T-helper 2 cell (primary cell): ENCODE measurements at places on chromosomes 2 and 18.

DNA sequence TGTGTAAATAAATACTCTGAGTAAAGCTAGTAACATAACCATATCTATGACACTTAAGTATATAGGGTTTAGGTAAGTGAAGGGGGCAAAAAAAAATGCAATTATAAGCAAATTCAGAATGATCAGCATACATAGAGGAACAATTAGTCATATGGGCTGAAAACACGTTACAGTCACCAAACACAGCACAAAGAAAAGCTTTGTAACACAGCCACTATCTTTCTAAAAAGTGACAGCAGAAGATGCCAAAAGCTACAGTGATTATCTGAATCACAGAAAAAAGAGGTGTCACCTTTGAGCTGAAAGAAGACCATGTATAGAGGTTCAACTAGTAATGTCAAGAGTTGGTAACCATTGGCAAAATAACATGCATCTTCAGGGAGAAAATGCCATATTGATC, 115.5 kb downstream of the ERBB4 start:
- no peak for DNase-seq

GRCh38 chr2:94982675-94983074, 42.8 kb upstream of the MAL start:
- no peak for DNase-seq

- no peak for DNase-seq
These were observed 141.4 kb downstream of the SPP2 start for GRCh38 chr2:234191819-234192407.

GRCh38 chr18:37450434-37451132, 115.0 kb downstream of the CELF4 start:
- DNase-seq: no peak

- no peak for DNase-seq
These were observed 17.5 kb upstream of the RAB31 start for GRCh38 chr18:9690418-9691188.

GRCh38 chr2:151853070-151853758, 25.0 kb upstream of the ARL5A start:
- DNase-seq: no peak

GRCh38 chr2:138274421-138275291, 226.9 kb upstream of the SPOPL start:
- no peak for DNase-seq

- no peak for DNase-seq
These were observed 98.8 kb downstream of the TRABD2A start for GRCh38 chr2:84781942-84782716.

GRCh38 chr18:72128649-72129048, 415.5 kb downstream of the CBLN2 start:
- DNase-seq: no peak

DNA sequence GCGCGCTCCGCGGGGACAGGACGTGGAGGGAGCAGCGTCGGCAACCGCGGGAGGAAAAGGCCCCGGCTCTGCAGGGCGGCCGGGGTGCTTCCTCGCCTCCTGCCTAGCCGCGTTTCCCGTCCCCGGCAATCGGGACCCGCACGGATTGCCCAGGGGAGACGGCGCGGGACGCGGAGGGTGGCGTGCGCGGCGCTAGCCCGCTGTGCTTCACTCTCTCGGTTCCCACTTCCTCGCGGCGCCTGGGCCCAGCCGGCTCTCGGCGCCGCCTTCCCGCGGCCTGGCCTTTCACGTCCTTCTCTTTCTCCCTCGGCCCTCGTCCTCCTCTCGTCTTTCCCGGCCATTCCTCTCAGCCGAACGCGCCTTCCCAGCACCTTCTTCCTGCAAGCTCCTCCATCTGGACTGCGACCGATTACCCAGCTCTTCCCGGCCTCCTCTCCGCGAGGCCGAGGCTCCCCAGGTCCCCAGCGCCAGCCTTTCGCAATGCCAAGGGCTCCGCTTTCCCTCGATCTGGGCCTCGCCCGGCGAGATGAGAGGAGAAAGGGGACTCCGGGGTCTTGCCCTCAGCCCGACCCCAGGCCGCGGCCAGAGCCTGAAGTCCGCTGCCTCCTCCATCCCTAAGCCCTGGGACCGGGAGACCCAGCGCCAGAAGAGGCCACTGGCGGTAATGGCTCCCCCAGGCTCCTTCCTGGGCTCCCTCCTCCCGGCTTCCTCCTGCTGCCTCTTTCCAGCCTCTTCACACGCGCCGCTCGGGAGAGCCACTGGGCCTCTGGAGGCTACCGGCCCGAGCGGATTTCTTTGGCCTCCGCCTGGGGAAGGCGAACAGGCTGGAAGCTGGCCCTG, 34.3 kb upstream of the ATP6V1B1 start:
- no peak for DNase-seq

GRCh38 chr18:34342960-34343359, 118.2 kb upstream of the NOL4 start:
- no peak for DNase-seq

DNA sequence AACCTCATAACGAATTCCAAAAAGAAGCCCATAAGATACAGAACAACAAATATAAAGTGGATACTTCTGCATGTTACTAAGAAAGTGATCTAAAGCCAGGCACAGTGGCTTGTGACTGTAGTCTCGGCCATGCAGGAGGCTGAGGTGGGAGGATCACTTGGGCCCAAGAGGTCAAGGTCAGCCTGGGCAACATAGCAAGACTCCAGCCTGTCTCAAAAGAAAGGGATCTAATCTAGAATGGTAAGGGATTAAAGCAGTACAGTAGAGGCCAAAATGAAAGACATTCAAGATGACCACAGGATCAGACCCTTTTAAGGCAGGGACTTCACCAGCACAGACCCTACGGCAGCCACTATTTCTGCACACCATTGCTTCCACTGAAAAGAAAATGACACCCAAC, 3.8 kb downstream of the COBLL1 start:
- DNase-seq: no peak

DNA sequence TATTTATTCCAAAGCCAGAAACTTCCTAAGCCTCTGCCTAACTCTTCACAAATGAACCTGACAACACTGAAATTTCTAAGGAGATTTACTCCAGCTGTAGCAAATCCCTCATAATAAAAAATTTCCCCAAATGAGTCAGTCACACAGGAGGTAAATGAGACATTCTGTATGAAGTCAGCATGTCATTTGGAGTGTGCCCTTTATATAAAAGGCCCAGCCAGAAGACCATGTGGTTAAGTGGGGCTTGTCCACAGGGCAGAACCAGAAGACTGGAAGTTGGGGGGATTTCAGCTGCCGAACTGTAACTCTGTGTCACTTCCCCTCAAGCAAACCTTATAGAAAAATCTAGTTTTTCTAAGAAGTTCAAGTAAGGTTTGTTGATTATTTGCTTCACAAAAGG, 30.2 kb downstream of the NRP2 start:
- DNase-seq: no peak

- DNase-seq: no peak
These were observed 10.0 kb upstream of the ZNF396 start for GRCh38 chr18:35387152-35387571.

- no peak for DNase-seq
These were observed 1579.7 kb upstream of the SLC39A10 start for GRCh38 chr2:194077366-194077765.

- DNase-seq: no peak
These were observed 30.9 kb upstream of the KCMF1 start for GRCh38 chr2:84940088-84940470.

- no peak for DNase-seq
These were observed 44.5 kb downstream of the KCNF1 start for GRCh38 chr2:10956006-10956790.

DNA sequence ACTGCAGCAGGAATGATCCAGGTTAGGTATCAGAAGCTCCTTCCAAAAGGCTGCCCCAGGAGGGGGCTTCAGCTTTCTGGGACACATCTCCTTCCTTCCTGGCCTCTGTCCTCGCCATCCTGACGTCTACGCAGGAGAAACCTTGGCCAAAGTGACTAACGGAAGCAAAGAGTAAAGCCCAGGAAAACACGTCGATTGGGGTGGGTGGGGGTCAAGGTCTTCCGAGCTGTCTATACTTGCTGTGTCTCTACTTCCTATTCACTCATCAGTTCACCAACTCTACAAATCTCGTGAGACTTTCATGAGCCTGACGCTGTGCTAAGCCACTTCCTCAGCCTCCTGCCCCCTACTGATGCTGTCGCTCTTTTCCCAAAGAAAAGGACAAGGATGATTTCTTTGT, 212.6 kb downstream of the TNS1 start:
- DNase-seq: no peak

- DNase-seq: no peak
These were observed 882.1 kb upstream of the PIK3C3 start for GRCh38 chr18:41072946-41073345.

- DNase-seq: no peak
These were observed 72.2 kb upstream of the RBM44 start for GRCh38 chr2:237726401-237726830.

DNA sequence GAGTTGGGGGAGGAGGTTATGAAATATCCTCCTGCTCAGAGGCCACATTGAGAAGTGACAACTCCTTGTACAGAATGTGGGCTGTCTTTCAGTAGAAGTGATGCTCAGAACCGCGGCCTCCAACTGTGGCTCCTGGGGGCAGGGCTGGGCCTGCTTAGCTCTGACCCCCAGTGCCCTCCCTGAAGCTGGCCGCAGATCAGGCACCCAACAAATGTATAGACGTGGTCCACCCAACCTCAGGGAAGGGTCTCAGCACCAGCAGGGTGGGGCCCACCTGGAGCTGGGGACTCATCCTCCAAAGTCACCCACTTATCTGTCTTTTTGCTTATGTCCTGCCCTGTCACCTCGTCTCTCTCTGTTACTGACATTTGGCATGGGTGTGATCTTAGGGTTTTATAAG, 11.1 kb upstream of the BIN1 start:
- no peak for DNase-seq

DNA sequence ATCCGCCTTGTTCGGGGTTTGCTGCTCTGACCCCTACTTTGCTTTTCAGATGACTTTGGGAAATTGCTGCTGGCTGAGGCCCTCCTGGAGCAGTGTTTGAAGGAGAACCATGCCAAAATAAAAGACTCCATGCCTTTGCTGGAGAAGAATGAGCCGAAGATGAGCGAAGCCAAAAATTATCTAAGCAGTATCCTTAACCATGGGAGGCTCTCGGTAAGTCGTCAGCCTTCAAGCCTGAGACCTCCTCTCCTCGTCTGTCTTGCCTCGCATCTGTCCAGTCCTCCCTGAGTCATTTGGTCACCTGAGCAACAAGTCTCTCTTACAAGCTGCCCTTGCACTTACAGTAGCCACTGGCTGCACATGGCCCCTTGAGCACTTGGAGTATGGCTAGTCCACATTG, 34.7 kb upstream of the MCFD2 start:
- DNase-seq: no peak

DNA sequence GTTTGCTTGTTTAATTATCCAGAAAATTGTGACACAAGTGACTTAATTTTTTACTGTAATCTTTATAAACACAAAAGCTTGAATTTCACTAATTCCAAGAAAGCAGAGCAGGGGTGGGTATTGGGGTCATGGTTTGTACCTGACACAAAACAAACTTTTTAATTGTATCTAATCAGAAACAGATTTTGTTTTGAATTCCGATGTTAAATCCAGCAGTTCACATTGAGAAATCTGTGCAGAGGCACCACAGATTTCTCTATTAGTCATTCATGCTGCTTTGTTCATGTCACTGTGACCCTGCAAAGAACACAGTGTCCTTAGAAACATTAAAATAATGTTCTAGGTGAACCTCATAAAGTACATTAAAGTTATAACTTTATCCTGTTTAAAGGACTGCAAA, 443.4 kb downstream of the NYAP2 start:
- DNase-seq: no peak

DNA sequence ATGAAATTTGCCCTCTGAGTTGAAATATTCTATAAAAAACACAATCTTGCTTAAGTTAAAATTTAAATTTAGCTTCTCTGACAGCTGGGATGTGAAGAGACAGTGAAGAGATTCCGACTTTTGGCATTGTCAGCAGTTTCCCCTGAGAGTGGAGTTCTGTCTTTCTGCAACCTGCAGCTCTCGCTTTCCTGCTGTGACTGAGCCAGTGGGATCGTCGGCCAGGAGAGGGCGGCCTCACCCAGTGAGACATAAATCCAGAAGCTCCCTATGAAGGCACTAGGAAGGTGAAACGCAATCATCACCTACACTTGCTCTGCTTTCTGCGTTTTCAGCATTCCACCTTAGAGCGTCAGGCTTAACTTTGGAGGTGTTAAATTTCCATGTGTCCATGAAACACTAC, 75.4 kb upstream of the HNMT start:
- DNase-seq: no peak

DNA sequence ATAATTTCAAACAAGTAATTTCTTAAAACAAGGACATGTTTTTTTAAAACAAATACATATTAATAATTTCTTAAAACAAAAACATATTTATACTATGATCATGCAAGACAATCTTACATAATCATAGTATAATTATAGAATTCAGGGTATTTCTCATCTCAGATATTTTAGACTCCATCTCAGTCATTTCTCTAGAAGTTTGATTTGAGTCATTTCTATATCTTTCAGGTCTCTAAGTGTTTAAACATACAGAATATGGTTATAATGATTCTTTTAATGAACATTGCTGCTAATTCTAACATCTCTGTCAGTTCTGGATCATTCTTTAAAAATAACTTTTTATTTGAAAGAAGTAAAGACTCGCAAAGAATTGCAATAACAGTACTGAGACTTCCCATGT, 154.2 kb upstream of the KYNU start:
- no peak for DNase-seq

GRCh38 chr2:70705160-70705850, 62.7 kb downstream of the ADD2 start:
- DNase-seq: no peak

DNA sequence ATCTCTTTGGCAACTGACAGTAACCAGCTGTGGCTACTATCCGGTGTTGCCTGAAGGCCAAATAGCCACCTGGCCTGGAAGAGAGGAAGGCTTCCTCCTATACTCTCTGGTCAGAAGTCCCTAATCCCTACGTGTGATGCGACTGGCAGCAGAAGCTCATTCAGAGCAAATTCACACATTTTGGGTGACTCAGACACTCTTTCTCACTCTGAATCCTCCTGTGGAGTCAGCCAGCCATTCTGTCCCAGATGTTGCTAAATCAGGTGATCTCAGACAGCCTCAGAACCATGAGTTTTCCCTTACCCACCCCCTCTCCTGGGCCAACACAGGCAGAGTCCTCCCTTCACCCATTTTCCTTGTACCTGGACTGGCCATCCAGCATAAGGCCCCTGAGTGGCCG, 34.7 kb downstream of the CFAP53 start:
- DNase-seq: no peak

- no peak for DNase-seq
These were observed 206.5 kb downstream of the SETBP1 start for GRCh38 chr18:44887227-44887631.
